Dermis microvascular lymphatic vessel endothelial cell (primary cell): ENCODE measurements at places on chromosomes 2 and 18.

- no peak for DNase-seq
These were observed 91.0 kb downstream of the DGKD start for GRCh38 chr2:233445152-233445830.

GRCh38 chr2:128301501-128301966, 17.1 kb downstream of the HS6ST1 start:
- no peak for DNase-seq

GRCh38 chr2:79801082-79801481, 288.2 kb downstream of the CTNNA2 start:
- no peak for DNase-seq

- DNase-seq = no peak
These were observed 5.6 kb upstream of the LRATD1 start for GRCh38 chr2:14626873-14627272.

GRCh38 chr18:48217258-48218250, 191.6 kb downstream of the ZBTB7C start:
- no peak for DNase-seq

- no peak for DNase-seq
These were observed 84.2 kb downstream of the DYNC1I2 start for GRCh38 chr2:171771463-171771862.

- DNase-seq = peak; percentile 87
These were observed 1.8 kb upstream of the RNPEPL1 start for GRCh38 chr2:240566203-240567136.

- no peak for DNase-seq
These were observed 536.1 kb upstream of the RAB6C start for GRCh38 chr2:129443235-129443864.
